ENCODE measurements at places on chromosomes 5 and 9.
A peak's percentile ranks its signal among the peaks of the same experiment; 100 is the strongest.

GRCh38 chr5:61790678-61791077 is 458.6 kb downstream of the ZSWIM6 start:
- DNase-seq = peak; percentile 16

- DNase-seq = peak; percentile 90
Observed at GRCh38 chr9:128094166-128094949, 26.3 kb downstream of the SLC25A25 start.

GRCh38 chr9:131567910-131568309 is 22.6 kb downstream of the PRRT1B start:
- DNase-seq = no peak

GRCh38 chr5:146081556-146081955 is 23.8 kb downstream of the PLAC8L1 start:
- no peak for DNase-seq

DNA sequence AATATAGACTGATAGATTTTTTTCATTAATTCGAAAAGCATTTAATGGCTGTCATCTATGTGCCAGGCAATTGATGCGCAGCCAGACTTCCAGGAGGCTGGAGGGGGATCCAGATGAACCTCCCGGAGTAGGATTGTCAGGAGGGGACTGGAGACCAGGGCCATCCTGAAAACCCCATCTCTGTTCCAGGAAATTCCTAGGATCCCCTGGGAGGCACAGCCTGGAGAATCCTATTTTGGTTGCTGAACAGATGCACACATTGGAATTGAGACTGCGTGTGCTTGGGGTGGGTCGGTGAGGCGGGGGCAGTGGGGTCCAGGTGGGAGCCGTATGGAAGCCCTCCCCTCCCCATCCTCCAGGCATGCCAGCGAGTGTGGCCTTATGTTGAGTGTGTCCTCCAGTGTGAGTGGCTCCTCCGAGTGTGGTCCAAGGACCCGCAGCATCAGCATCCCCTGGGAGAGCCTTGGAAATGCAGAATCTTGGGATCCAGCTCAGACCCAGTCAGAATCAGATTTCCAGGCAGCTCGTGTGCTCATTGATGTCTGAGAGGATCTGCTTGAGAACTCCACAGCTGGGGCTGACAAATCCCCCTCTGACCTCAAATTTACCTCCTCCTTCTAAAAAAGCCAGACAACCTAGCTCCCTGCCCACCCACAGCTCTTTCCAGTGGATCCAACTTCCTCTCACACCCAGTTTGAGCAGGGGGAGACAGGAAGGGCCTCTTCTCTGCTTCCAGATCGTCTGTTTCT is 38.7 kb downstream of the ROPN1L start:
- no peak for DNase-seq

DNA sequence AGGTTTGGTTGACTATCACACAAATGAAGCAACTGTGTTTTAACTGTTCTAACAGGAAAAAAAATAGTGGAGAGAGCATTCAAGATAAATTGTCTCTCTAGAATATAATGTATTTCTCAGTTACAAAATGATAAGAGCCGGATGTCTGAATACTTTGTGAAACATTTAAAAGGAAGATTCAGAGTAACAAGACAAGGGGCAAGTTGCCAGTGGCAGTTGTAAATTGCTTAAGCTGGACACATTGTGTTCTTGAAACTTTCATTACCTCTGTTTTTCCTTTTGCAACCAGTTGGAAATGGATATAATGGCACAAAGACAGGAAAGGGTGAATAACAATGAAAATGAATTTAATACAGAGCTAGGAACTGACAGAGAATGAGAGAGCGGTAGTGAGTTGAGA is 15.2 kb upstream of the TBCA start:
- no peak for DNase-seq

GRCh38 chr9:21294364-21294774 is 10.7 kb downstream of the IFNA5 start:
- DNase-seq = peak; percentile 5

DNA sequence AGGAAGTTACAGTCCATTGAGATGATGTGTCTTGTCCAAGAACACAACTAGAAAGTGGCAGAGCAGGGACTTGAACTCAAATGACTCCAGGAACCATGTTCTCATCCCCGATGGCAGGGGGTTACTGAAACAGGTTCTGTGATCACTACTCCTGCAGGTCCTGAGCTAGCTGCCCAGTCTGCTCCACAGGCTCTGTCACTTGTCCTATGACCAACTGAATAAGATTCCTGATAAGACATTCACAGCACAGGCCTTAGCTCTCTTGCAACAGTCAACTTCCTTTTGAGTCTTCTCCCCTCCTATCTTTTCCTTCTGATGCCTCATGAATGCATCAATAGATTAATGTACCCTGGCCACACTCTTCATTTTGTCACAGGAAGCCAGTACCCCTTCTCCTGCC is 109.2 kb downstream of the SH3TC2 start:
- DNase-seq = no peak

- no peak for DNase-seq
Observed at GRCh38 chr5:122559676-122560075, 215.2 kb upstream of the SNX2 start.

- DNase-seq = no peak
Observed at GRCh38 chr5:77560677-77561263, 68.7 kb upstream of the WDR41 start.

DNA sequence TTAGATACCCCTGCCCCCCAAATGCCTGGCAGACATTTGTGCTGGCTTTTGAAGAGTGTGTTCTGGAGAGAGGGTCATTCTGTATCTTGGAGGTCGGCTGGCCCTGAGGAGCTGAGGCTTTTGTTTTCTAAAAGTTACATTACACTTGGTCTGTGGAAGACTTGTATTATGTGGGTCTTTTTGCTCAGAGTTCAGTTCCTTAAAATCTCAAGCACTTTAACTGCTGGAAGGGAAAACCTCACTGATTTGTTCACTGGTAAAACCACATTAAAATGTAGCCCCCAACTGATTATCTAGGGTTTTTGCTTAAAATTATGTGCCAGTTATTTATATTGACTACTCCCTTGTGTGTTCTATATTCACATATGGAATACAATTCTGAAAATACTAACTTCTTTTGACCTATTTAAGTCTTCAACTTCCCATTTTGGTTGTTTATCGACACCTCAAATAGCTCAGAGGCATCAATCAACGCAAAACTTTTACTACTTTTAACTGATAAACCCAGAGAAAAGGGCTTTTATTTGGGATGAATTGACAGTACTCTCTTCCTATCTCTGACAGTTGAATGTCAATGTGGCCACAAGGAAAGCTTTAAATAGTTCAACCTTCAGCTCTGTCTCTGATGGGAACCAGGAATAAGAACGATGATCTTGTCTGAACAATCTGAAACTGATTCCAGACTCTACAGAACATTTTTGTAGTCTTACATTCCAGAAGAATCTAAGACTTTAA is 54.0 kb upstream of the MAP3K1 start:
- no peak for DNase-seq

- no peak for DNase-seq
Observed at GRCh38 chr9:90808398-90808797, 6.8 kb downstream of the SYK start.

GRCh38 chr5:55481293-55481855 is 53.4 kb downstream of the PLPP1 start:
- DNase-seq = no peak

DNA sequence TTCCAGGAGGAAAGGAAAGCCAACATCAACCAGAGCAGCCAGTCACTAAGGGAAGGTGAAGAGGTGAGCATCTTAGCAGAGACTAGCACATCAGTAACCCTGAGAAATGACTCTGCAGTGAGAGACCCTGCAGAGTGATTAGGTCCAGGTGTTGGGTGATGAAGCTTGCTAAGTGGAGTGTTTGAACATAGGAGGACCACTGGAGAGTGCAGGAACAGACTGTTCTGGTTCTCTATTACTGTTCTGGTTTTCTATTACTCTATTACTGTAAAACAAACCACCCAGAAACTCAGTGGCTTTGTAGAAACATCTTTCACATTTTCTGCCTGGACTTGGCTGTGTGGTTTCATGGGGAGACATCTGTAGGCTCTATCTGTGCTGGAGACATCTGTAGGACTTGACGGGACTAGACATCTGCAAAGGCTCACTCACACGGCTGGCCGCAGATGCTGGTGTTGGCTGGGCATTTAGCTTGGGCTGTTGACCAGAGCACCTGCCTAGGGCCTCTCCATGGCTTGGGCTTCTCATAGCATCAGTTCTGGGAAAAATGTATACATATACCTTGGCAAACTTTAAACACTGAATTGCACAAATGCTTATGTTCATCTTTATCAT is 33.4 kb upstream of the SPATA31E1 start:
- DNase-seq = no peak

DNA sequence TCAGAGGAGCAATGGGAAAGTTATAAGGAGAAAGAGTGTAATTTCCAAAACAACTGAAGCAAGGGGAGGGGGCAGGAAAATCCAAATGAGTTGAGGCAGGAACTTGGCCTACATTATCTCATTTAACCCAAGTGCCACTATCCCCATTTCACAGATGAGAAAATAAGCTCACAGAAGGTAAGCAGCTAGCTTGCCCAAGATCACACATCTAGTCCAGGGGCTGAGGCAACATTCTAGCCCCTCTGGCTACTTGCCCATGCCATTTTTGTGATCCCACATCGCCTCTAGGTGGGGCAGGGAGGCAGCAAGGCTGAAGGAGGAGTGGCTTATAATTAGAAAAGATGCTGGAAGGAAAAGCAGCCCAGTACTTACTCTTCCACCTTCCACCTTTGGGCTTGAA is 2.6 kb upstream of the PSIP1 start:
- peak; percentile 25 for DNase-seq

DNA sequence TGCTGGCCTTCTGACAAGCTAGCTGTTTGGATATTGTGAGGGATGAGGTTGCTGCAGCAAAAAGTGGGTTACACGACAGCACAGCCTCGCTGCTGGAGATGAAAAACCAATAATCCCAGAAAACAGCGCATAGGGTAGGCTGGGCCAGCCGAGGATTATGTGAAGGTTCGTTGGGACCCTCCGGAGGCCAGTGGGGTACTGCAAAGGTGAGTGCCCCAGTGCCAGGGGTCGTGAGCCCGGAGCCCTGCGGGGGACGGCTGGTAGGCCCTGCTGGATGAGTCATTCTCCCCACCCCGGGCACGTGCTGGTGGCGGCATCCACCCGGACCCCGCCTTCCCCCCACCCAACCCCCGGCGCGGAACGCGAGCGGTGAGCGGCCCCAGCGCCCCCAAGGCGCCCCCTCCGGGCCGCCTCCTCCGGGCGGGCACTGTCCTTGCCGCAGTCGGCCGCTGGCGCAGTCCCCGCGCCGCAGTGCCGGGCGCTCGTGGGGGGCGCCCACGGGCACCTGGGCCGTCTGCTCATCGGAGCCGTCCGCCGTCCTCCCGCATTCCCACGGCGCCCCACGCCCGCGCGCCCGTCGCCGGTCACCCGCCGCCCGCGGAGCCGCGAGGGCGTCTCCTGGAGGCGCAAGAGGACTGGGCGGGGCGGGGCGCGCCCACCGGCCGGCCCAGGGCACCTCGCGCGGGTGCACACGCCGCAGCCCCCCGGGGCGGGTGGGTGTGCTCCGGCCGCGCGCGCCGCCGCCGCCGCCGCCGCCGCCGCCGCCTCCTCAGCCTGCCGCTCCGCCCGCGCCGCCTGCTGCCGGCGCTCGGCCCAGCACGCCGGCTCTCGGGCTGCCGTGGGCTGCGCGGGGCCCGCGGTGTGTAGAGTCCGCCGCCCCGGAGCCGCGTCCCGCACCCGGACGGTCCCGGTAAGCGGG is at the start of gene PHF24:
PHF24 (plus strand) TSS at position 794 of the 919 bp plus-strand sequence. CDS start 13,014 bp downstream, outside the sequence.
- DNase-seq = peak; percentile 17

GRCh38 chr5:131377785-131378325 is 114.0 kb downstream of the CDC42SE2 start:
- no peak for DNase-seq

- no peak for DNase-seq
Observed at GRCh38 chr5:6551287-6551954, 81.4 kb downstream of the NSUN2 start.

DNA sequence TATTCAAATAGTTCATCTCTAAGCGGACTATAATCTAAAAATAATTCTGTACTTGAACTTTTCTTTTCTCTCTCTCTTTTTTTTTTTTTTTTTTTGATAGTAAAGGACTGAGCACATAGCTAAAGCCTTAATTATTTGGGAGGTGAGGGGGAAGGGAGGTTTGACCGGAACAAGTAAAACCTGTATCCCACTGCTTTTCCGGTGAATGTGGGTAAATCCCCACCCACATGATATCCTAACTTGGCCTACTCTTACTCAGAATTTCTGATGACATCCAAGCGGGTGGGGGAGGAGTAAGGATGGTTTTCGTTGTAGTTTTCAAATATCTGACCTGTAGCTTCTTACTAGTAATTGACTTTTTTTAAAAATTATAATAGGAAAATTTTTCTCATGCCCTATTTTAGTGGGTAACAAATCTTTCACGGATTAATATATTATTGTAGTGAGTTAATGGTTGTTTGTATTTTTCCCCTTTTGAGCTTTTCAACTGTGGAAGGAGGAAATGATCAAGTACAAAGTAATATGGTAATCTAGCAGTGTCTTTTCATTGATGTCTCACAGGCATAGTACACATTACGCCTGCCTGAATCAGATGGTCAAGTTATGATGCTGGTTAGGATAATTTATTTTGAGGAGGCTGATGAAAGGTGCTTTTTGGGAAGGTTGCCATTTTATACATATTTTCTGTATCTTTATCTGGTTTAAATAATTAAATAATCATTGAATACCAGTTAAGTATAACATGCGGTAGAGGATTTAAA is 2.2 kb upstream of the ELL2 start:
- DNase-seq = peak; percentile 48

GRCh38 chr9:136464241-136464640 is 18.6 kb downstream of the SEC16A start:
- DNase-seq = no peak

- no peak for DNase-seq
Observed at GRCh38 chr5:131079232-131079631, 85.8 kb downstream of the HINT1 start.

DNA sequence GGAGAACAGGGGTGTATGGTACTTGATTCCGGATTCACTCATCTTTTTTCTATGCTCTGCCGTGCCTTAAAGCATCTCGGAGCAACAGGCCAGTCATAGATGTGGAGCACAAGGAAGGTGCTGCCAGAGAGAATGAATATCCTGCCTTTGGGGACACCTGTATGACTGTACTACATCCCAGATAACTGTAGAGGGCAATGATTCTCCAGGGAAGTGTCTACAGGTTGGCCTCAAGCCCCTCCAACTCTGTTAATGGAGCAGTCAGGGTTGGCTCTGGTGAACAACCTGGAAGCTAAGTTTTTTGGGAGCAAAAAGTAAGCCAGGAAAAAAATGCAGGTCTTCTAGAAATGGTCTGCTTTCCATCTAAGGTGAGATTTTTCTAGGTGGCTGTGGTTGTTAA is 71.0 kb downstream of the NREP start:
- no peak for DNase-seq

DNA sequence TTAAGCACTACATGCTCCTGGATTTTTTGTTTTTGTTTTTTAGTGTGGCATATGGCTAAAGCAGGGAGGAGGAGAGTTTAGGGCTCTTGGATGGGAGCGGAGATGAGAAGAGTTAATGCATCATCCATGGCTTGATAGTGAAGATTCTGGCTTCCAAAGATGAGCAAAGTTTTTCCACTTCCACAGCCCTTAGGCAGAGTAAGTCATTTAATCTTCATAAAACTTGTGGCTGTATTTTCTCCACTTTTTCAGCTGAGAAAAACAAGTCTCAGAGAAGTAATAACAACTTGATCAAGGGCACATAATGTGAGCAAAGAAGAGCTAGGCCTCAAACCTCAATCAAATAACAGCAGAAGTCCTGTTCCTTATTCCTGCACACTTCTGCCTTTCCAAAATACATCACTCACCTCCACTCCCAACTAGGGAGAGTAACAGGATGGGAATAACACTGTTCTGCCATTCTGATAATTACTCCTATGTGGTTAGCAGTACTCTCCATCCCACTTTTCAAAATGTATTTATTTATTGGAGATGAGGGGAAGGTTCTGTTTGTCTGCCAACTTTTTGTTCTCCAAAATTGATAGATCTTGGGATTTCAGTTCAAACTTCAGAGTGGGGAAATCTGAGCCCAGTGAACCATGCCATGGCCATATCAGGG is 53.7 kb upstream of the DPYSL3 start:
- no peak for DNase-seq

All from activated CD4-positive, alpha-beta T cell treated with anti-CD3 and anti-CD28 coated beads for 48 hours (primary cell).